ENCODE measurements at places on chromosomes 1 and 21. TPM values are rescaled to one million over a fixed set of nuclear protein-coding genes. Genes with fewer than 3 reads are reported as not detected.

Gene IL20
- not detected for total RNA-seq

Gene GSTM5
- total RNA-seq, result not detected

DNA sequence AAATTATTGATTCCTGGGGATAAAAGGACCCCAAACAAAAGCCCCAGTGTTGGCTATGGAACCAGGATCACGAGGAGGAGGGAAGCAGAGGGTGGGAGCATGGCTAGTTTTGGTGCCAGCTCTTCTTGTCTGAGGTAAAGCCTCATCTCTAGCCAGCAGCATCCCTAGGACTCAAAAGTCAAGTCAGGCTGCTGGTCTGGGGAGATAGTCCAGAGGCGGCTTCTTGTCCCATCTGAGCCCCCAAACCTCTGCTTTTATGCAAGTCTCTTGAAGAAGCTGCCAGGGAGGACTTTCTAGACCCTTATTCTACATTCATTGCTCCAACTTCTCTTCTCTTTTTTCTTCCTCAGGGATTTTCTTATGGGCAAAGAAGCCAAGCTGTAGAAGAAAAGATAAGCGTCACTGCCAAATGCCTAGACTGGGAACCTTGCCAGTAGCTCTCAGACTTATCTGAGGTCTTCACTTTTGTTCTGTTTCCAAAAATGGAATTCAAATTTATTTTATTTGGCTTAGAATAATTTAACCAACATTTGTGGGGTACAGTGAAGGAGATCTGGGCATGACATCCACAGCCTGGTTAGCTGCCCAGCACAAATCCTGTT is 6.9 kb upstream of the ANKRD35 start:
- ATAC-seq, result no peak

DNA sequence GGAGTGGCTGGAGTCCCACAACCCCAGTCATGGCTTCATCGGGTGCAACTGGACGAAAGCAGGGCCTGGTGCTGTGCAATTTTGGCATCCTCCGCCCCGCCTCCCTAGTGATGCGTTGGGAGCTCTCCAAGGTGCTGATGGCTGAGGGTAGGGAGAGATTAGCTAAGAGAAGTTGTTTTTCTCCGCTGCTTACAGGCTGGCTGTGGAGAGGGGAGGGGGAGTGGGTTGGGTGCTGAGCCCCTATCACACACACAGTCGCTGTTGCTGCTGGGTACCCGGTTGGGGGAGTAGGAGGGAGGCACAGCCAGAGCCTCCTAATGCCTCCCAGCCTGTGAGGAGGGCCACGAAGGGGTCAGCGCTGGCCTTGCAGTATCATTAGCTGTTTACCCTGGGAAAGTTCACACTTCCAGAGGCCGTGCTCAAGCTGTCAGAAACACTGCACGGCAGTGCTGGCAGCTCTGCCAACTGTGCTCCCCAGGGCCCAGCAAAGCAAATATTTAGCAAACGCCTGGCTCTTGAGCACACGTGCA is 110.0 kb downstream of the GRIK3 start:
- no peak for ATAC-seq

DNA sequence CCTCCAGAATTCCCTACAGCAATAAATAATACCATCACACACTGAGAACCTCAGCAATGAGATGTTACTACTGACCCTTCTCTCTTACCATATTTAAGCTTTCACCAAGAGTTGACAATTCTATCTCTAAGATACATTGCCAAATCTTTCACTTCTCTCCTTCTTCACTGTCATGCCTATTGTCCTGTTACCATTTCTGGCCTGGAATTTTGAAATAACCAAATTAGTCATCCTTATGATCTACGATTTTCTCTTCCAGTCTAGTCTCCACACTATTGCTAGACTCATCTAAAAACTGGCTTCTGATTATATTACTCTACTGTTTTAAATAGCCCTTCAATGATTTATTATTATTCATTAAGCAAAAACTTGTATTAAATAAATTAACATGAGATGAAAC is 656.1 kb upstream of the ADGRL4 start:
- no peak for ATAC-seq

Gene NPR1
- not detected for total RNA-seq

DNA sequence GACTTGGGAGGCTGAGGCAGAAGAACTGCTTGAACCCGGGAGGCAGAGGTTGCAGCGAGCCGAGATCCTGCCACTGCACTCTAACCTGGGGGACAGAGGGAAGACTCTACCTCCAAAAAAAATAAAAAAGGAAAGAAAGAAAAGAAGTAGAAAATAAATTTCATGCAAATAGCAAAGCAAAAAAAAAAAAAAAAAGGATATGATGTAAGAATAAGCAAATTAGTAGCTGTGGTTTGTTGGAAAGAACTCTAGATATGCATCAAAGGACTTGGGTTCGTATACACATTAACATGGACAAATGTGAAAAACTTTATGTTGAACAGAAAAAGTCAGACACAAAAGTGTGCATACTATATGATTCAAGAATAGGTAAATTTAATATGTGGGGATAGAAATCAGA is 11.9 kb downstream of the WASF2 start:
- ATAC-seq, result no peak

Gene LMX1A
- total RNA-seq, result not detected

DNA sequence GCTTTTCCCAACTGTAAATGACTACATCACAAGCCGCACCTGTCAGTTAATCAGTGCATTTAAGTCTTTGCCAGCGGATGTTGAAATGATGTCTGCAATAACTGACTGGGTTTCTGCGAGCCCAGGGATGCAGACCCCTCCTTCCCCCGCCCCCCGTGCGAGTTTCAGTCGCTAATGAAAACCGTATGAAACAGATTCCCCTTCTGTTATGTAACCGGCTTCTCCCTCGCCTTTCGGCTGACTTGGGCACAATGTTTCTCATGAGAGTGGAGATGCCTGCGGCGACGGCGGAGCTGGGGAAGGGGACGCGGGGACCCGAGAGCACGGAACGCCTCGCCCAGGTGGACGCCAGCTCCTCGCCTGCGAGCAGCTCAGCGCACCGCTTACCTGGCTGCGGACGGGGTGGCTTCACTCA is 753 bp downstream of the KCNJ6 start:
- ATAC-seq, result no peak

Gene ARHGEF19
- total RNA-seq, result 10.0 TPM
